ENCODE measurements at places on chromosomes 1 and 21. TPM values are rescaled to one million over a fixed set of nuclear protein-coding genes. Genes with fewer than 3 reads are reported as not detected.

DNA sequence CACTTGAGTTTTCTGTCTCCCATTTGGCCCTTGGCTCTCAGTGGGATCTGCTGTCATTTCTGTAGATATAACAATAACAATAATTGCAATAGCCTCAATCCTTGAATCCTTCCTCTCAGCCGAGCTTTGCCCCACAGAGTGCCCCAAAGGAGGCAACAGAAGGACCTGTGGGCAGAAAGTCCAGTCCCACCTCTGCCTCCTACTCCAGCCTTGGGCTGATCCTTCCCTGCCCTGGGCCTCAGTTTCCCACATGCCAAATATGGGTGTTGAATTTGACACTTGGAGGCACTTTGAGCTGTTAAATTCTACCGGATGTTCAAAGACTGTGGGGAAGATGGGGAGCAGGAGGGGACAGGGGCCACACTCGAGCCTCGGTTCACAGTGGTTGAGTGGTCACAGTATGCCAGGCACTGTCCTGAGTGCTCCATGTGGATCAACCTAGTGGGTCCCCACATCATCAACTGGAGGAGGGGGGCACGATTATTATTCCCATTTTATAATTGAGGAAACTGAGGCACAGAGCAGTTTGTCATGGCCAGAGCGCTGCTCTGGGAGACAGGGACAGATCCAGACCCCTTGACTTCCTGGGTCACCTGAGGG, 307.1 kb downstream of the MATN1 start:
- no peak overlapping the region for H3K4me3 ChIP-seq
- H3K27ac ChIP-seq = no peak overlapping the region
- no peaks in the 10 kb centered on the region for H3K27me3 ChIP-seq
- no peaks in the 10 kb centered on the region for H3K36me3 ChIP-seq
- DNase-seq = peak; percentile 9

C2CD4D gene
- 0.26 TPM for total RNA-seq

- peaks cover 24% of the 10 kb centered on the region for H3K4me1 ChIP-seq
- H3K36me3 ChIP-seq = no peaks in the 10 kb centered on the region
- no peak overlapping the region for H3K4me3 ChIP-seq
- no peak overlapping the region for H3K27ac ChIP-seq
- peak; percentile 65 for DNase-seq
- peaks cover 12% of the 10 kb centered on the region for H3K27me3 ChIP-seq
These were observed 3.9 kb upstream of the PRKCZ start for GRCh38 chr1:2046174-2046917.

- no peaks in the 10 kb centered on the region for H3K4me1 ChIP-seq
- H3K27me3 ChIP-seq = peaks cover 26% of the 10 kb centered on the region
- no peak overlapping the region for H3K4me3 ChIP-seq
- no peak for DNase-seq
- no peak overlapping the region for H3K27ac ChIP-seq
These were observed 209.7 kb downstream of the DUSP10 start for GRCh38 chr1:221532071-221532773.

INSRR gene
- total RNA-seq = 0.21 TPM

DNA sequence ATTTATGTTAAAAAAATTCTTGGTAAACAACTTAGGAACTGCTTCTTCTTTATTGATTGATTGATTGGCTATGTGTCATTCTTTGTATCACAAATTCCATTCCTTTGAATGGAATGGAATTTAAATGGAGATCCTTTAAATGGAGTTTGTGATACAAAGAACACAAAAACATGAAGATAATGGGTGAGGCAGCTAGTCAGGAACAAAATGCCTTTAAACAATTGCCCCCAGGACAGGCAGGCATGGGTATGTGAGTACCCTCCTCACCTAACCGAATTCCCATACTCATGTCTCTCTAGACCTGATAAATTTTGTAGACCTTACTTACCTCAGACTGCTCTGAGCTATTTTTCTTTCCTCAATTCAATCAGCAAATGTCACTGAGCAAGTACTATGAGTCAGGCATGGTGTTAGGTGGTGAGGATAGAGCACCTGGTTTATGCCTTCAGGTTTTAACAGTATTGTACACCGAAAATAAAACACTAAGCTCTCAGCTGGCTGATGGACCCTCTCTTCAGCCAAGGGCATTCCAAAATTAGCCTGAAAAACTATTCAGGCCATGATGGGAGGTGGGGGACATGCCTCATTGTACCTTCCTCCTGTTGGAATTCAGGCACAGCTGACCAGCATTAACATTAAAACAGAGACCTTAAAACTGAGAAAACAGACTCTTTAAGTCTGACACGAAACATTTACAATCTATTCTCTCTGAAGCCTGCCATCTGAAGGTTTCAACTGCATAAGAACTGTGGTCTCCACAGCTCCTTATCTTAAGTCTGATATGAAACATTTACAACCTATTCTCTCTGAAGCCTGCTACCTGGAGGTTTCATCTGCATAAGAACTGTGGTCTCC, 58.9 kb downstream of the OLFML3 start:
- no peaks in the 10 kb centered on the region for H3K4me1 ChIP-seq
- H3K36me3 ChIP-seq = no peaks in the 10 kb centered on the region
- no peak overlapping the region for H3K4me3 ChIP-seq
- peaks cover 5% of the 10 kb centered on the region for H3K27me3 ChIP-seq
- DNase-seq = no peak

- peaks cover 60% of the 10 kb centered on the region for H3K27me3 ChIP-seq
- no peak overlapping the region for H3K27ac ChIP-seq
- DNase-seq = no peak
- H3K4me1 ChIP-seq = no peaks in the 10 kb centered on the region
- no peak overlapping the region for H3K4me3 ChIP-seq
These were observed 44.7 kb upstream of the ZBTB40 start for GRCh38 chr1:22406722-22407495.

ETV3L gene
- total RNA-seq = not detected

SLFNL1 gene
- total RNA-seq = 0.29 TPM

GRCh38 chr1:18901952-18902522, 318 bp downstream of the ALDH4A1 start:
- peaks cover 2% of the 10 kb centered on the region for H3K27me3 ChIP-seq
- peaks cover 35% of the 10 kb centered on the region for H3K4me1 ChIP-seq
- DNase-seq = no peak
- no peaks in the 10 kb centered on the region for H3K36me3 ChIP-seq

GRCh38 chr1:31435471-31436409, 22.7 kb downstream of the SERINC2 start:
- no peaks in the 10 kb centered on the region for H3K36me3 ChIP-seq
- H3K27ac ChIP-seq = no peak overlapping the region
- no peaks in the 10 kb centered on the region for H3K4me1 ChIP-seq
- DNase-seq = no peak
- H3K27me3 ChIP-seq = peaks cover under 1% of the 10 kb centered on the region

MYOG gene
- total RNA-seq = not detected

GRCh38 chr1:192631749-192632148, 4.2 kb upstream of the RGS13 start:
- H3K36me3 ChIP-seq = no peaks in the 10 kb centered on the region
- H3K27me3 ChIP-seq = peaks cover 18% of the 10 kb centered on the region
- no peaks in the 10 kb centered on the region for H3K4me1 ChIP-seq

Data from activated CD8-positive, alpha-beta T cell treated with anti-CD3 and anti-CD28 coated beads, Interleukin-2, amount 10 ng/mL, durations not matched to agents 7 days and 5 days (primary cell).